Osteoblast (primary cell): ENCODE measurements at places on chromosomes 3 and 15. TPM values are rescaled to one million over a fixed set of nuclear protein-coding genes. Genes with fewer than 3 reads are reported as not detected.

DNA sequence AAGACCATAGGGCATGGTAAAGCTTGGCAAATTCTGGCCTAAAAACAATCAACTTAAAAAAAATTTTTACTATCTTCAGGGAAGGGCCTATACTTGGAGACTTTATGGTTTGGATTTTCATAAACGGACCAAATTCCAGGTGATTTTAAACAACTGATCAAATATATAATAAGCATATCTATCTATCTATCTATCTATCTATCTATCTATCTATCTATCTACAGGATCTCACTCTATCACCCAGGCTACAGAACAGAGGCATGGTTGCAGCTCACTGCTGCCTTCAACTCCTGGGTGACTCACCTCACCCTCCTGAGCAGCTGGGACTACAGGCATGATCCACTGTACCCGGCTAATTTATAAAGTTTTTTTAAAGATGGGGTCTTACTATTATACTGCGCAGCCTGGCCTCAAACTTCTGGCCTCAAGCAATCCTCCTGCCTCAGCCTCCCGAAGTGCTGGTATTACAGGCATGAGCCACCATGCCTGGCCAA is 6.7 kb downstream of the SPPL2A start:
- DNase-seq = peak; percentile 38
- no peaks in the 10 kb centered on the region for H3K27me3 ChIP-seq
- H3K36me3 ChIP-seq = no peaks in the 10 kb centered on the region
- H3K4me3 ChIP-seq = no peak overlapping the region
- H3K27ac ChIP-seq = no peak overlapping the region

DNA sequence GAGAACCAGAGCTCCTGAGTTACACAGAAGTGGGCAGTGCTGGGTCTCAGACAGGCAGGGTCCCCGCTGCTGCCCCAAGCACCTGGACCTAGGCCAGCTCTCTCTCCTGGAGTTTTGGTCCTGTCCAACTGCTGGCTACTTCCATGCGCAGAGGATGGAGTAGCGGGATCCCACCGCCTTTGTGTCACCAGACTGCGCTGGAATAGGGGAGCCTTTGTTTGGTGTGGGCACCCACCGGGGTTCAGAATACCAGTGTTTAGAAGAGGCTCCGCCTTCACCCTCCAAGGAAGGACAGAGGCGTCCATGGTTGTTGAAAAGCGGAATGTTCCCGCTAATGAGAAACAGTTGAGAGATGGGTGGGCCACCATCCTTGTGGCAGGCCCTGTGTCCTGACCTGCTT is 154.4 kb downstream of the DNAJB8 start:
- H3K27ac ChIP-seq = no peak overlapping the region
- no peaks in the 10 kb centered on the region for H3K36me3 ChIP-seq
- DNase-seq = no peak
- no peaks in the 10 kb centered on the region for H3K4me1 ChIP-seq
- H3K4me3 ChIP-seq = no peak overlapping the region
- no peaks in the 10 kb centered on the region for H3K27me3 ChIP-seq

DNA sequence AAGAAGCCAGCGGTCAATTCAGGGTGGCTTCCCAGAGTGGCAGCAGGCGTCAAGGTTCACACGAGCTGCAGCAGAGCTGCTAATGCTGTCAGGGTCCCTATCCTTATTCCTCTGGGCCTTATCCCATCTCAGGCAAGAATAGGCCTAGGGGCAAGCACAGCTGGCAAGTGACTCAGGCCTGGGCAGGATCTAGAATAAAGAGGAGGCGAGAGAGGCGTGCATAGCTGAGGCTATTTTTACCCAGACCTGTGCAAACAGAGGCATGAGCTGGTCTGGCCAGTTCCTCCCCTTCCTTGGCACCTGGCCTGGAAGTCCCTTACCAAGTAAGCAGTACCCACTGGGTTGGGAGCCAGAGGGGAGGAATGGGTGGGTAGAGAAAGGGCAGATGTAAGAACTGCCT is 12.2 kb upstream of the VIPR1 start:
- no peaks in the 10 kb centered on the region for H3K27me3 ChIP-seq
- H3K36me3 ChIP-seq = no peaks in the 10 kb centered on the region
- no peak for DNase-seq
- H3K4me1 ChIP-seq = no peaks in the 10 kb centered on the region
- no peak overlapping the region for H3K4me3 ChIP-seq
- H3K27ac ChIP-seq = no peak overlapping the region

DNA sequence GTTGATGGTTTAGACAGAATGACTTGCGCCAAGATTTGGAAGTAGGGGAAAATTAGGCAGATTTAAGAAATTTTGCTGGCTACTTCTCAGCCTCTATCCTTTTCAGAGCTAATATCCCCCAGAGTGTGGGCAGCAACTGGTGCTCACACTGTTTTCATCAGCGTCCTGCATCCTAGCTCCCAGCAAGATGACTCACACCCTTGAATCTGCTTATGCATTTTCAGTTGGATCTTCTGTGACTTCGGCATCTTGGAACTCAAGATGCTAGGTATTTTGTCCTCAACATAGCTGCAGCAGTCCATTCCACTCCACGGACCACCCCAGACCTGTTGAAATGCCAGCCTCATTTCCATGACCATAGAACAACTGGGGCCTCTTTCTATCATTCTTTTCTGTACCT is 336.1 kb upstream of the NR2F2 start:
- DNase-seq = no peak
- no peaks in the 10 kb centered on the region for H3K36me3 ChIP-seq
- no peaks in the 10 kb centered on the region for H3K27me3 ChIP-seq

DNA sequence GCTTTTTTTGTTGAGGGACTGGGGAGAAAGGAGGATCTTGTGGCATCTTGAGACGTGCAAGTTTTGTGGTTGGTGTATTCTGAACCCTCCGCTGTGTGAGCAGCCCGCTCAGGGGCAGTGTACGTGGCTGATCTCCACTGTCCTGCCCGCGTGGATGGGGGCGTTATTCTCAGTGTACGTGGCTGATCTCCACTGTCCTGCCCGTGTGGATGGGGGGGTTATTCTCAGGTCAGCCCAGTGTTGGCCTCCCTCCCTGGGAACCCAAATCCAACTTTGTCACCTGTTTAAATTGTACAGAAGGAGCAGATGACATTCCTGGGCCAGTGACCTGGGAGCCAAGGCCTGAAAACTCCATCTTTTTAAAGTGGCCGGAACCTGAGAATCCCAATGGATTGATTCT is 84.0 kb downstream of the PGPEP1L start:
- no peaks in the 10 kb centered on the region for H3K27me3 ChIP-seq
- H3K4me1 ChIP-seq = no peaks in the 10 kb centered on the region
- no peak for DNase-seq
- H3K36me3 ChIP-seq = peaks cover 35% of the 10 kb centered on the region
- H3K4me3 ChIP-seq = no peak overlapping the region

DNA sequence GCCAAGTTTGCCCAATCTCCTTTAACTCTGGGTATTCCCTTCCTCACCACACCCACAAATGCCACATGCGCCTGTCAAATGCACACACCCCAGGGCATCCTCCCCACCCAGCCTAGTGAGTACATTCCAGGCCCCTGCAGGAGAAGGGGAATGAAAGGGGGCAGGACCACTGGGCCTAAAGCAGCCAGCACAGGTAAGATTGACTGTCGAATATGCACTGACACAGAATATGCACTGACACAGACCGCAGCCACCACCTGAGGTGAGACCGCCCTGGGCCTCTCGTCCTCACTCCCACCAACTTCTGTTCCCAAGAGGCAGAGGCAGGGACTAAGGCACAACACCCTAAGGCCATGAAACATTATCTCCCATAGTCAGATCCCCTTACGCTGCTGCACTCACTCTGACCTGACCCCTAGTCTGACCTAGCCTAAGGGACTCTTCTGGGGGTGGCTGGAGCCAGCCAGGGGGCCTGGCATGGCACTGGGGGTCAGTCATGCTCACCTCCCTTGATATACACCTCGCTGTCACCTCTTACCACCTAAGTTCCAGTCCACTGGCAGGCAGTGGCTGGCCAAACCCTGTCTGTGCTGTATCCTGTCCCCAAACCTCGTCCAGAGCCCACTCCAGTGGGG is 10.8 kb downstream of the AP3B2 start:
- peak; percentile 49 for DNase-seq
- H3K27me3 ChIP-seq = no peaks in the 10 kb centered on the region
- no peak overlapping the region for H3K27ac ChIP-seq
- no peaks in the 10 kb centered on the region for H3K4me1 ChIP-seq
- no peaks in the 10 kb centered on the region for H3K36me3 ChIP-seq

GRCh38 chr3:195015021-195015420 is 255.9 kb downstream of the XXYLT1 start:
- H3K4me1 ChIP-seq = no peaks in the 10 kb centered on the region
- DNase-seq = peak; percentile 58
- peaks cover 66% of the 10 kb centered on the region for H3K27me3 ChIP-seq
- H3K36me3 ChIP-seq = no peaks in the 10 kb centered on the region
- H3K27ac ChIP-seq = no peak overlapping the region
- no peak overlapping the region for H3K4me3 ChIP-seq

GRCh38 chr3:173397161-173398110 is at the start of gene NLGN1:
TSS of gene NLGN1 (plus strand) at chr3:173397744.
- H3K27me3 ChIP-seq = no peaks in the 10 kb centered on the region
- DNase-seq = peak; percentile 93
- H3K27ac ChIP-seq = peak within 1 kb of the TSS; percentile 52
- H3K4me3 ChIP-seq = peak within 1 kb of the TSS; percentile 79
- peaks cover 17% of the 10 kb centered on the region for H3K4me1 ChIP-seq

GRCh38 chr3:39727415-39727814 is 82.0 kb upstream of the MYRIP start:
- H3K27ac ChIP-seq = no peak overlapping the region
- H3K36me3 ChIP-seq = no peaks in the 10 kb centered on the region
- no peak for DNase-seq
- no peak overlapping the region for H3K4me3 ChIP-seq
- H3K4me1 ChIP-seq = no peaks in the 10 kb centered on the region

DNA sequence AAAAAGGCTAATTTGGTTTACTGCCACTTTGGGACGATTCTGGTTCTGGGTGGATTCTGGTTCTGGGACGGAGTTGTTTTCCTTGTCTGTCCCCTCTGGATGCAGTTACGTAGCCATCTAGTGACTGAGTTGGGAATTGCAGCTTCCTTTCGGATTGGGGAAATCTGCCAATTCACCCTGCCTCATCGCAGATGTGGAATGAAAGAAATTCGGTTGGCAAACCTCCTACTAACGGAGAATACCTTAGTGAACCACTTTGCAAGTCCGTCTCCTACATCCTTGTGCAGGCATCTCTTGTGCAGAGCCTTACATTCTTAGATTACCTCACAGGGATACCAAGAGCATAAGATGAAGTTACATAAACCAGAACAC is 31.5 kb upstream of the AP4E1 start:
- no peaks in the 10 kb centered on the region for H3K36me3 ChIP-seq
- peaks cover 25% of the 10 kb centered on the region for H3K4me1 ChIP-seq
- H3K27me3 ChIP-seq = peaks cover 14% of the 10 kb centered on the region
- peak overlapping the region; percentile 72 for H3K27ac ChIP-seq
- peak; percentile 62 for DNase-seq

DNA sequence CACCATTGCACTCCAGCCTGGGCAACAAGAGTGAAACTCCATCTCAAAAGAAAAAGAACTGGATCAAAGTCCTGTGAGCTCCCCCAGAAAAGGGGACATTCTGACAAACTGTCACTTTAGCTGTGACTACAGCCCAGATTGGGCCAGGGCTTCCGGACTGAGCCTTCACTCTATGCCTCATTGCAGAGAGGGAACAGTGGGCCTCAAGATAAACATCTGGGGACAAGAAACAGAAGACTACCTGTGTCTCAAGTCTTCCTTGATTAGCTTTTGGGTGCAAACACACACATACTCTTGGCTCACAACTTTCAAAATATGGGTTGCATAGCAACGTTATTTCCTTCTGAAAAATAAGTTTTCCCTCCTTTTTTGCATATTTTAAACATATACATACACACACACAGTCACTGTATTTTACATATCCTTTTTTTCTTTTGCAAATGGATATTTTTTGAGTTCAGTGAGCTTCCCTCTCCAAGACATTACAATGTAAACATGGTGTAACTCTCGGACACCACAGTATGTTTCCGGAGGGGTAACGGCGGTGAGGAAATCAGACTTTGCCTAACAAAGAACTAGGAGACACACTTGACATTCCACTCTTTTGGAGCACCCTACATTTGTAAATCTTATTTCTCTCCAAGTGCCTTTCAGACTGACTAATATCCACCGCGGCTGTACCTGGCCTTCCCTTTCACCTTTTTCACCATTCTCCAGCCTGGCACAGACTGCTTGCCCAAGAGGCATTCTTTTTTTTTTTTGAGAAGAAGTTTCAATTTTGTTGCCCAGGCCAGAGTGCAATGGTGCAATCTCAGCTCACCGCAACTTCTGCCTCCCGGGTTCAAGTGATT is 3.5 kb downstream of the TKT start:
- peaks cover 29% of the 10 kb centered on the region for H3K4me1 ChIP-seq
- DNase-seq = no peak
- H3K36me3 ChIP-seq = no peaks in the 10 kb centered on the region
- no peak overlapping the region for H3K27ac ChIP-seq

GRCh38 chr3:82474711-82475110 is 713.3 kb upstream of the GBE1 start:
- H3K4me3 ChIP-seq = no peak overlapping the region
- no peak for DNase-seq
- no peak overlapping the region for H3K27ac ChIP-seq
- no peaks in the 10 kb centered on the region for H3K36me3 ChIP-seq
- H3K27me3 ChIP-seq = no peaks in the 10 kb centered on the region

GRCh38 chr3:139218046-139218445 is 125.8 kb upstream of the MRPS22 start:
- no peak overlapping the region for H3K27ac ChIP-seq
- H3K4me3 ChIP-seq = no peak overlapping the region
- no peak for DNase-seq
- H3K36me3 ChIP-seq = no peaks in the 10 kb centered on the region
- H3K27me3 ChIP-seq = peaks cover 7% of the 10 kb centered on the region

GRCh38 chr15:82803793-82804574 is 1.9 kb downstream of the FSD2 start:
- H3K4me1 ChIP-seq = peaks cover 2% of the 10 kb centered on the region
- no peak overlapping the region for H3K27ac ChIP-seq
- peaks cover 9% of the 10 kb centered on the region for H3K27me3 ChIP-seq
- H3K4me3 ChIP-seq = no peak overlapping the region
- no peaks in the 10 kb centered on the region for H3K36me3 ChIP-seq
- DNase-seq = no peak

DNA sequence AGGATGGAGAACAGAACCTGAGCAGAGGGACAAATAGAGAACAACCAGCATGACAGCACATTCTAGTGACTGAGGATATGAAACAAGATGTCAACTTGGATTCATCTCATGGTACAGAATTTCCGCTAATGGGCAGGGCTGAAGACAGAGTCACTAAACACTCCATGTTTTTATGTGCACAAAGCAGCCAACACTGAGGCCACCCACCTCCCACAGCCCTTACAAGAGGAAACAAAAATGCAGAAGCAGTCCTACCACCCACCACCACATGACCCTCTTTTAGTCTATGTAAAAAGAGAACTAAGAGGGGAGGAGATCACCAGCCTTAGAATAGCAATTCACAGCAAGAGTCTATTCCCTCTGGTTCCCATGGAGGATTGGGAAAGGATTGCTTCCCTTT is 131.4 kb upstream of the UBE2E2 start:
- no peaks in the 10 kb centered on the region for H3K36me3 ChIP-seq
- no peak for DNase-seq
- no peak overlapping the region for H3K4me3 ChIP-seq
- H3K4me1 ChIP-seq = no peaks in the 10 kb centered on the region

GRCh38 chr3:54225841-54226528 is 103.6 kb downstream of the CACNA2D3 start:
- H3K36me3 ChIP-seq = no peaks in the 10 kb centered on the region
- no peaks in the 10 kb centered on the region for H3K4me1 ChIP-seq
- H3K27ac ChIP-seq = no peak overlapping the region
- no peaks in the 10 kb centered on the region for H3K27me3 ChIP-seq

Gene MEIS2
- 14.7 and 17.7 TPM in 2 replicates for total RNA-seq

Gene A4GNT
- not detected in 2 replicates for total RNA-seq

Gene PLA1A
- total RNA-seq = under 0.01 and 0.36 TPM in 2 replicates

Gene SCN11A
- under 0.01 TPM in 1 of 2 replicates, not detected in the other for total RNA-seq

Gene TNFAIP8L3
- total RNA-seq = 8.3 and 11.2 TPM in 2 replicates

Gene RTP3
- not detected in 2 replicates for total RNA-seq

Gene NMB
- 6.9 and 8.5 TPM in 2 replicates for total RNA-seq

Gene GOLGA6L26
- not detected in 2 replicates for total RNA-seq
